BE2C (cell line): ENCODE measurements at places on chromosomes 11 and 22.

DNA sequence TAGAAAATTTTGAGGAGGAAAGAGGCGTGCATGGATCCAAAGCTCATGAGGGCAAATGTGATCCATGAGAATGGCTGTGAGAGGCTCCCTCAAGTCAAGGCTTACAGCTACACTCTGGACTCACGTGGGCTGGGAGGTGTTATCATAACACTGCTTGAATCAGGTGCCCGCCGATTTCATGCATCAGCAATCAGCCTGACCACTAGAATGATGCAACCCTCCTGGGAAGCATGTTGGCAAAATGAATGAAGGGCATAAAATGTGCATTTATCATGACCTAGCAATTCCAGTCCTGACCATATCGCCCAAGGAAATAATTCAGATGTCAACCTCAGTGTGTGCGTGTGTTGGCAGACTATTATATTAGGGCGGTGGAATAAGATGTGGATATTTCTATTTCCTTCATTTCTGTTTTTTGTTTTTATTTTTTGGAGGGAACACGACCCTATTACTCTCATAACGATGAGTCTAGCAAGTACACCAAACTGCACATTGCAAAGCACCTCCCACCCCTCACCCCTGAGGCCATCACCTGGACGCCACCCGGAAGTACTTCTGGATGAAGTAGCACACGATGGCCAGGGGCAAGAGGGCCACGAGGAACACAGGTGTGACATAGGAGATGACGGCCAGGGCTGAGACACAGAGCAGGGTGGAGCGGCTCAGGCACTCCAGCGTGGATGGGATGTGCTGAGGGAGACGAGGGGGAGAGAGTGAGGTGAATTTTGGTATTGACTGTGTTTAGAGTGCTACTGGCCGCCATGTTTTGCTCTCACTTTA is 15.7 kb upstream of the KCNJ11 start:
- no peak for DNase-seq

GRCh38 chr11:111512296-111513239 is at the start of gene BTG4:
TSS of gene BTG4 (minus strand) at chr11:111512386. CDS start at chr11:111498776, 13,610 bp downstream.
- DNase-seq: peak; percentile 23

DNA sequence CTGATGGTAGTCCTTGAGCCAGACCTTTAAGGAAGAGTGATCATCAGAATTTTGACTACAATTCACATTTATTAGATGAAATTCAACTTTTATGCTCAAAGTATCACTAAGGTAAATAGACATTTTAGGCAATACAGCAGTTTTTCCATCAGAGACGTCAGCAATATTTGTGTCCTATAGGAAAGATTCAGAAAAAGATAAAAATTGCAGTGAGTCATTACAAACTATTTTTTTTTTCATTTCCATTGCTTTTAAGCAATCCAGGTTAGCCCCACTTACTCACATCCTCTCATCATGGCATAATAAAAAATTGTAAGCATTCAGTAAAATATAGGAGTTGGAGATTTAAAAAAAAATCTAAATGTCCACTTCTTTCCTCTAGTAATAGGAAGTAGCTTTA is 46.9 kb downstream of the MSANTD4 start:
- no peak for DNase-seq

DNA sequence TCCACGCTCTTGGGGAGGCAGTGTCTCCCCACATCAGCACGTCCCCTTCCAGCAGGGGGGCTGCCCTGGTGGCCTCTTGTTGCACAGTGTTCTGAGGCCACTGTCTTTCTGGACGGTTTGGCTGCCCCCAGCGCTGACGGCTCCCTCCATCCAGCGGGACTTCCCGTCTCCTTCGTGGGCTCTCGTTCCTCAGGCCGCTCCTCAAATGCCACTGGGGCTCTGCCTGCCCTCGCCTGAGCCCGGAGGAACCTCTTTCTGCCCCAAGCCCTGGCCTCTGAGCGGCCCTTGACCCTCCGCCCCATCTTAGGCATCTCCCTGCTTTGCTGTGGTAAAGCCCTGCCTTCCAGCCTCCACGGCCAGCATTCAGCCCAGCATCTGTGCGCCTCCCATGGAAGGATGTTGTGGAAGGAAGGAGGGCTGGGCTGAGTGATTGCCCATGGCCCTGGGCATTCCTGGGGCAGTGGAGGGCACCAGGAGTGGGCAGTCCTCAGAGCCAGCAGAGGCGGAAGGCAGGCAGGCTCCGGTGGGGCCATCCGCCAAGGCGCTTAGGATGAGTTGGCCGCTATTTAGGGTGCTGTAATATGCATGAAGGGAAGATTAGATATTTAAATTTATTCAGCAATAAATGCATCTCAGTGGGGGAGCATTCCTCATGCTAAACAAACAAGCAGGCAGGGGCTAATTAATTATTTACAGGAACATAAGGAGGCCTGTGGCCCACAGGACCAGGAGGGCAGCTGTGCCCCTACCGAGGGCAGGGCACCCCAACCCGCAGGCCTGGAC is 17.8 kb downstream of the OTUB1 start:
- DNase-seq: no peak

- no peak for DNase-seq
These were observed 4.1 kb downstream of the WEE1 start for GRCh38 chr11:9577556-9577955.

DNA sequence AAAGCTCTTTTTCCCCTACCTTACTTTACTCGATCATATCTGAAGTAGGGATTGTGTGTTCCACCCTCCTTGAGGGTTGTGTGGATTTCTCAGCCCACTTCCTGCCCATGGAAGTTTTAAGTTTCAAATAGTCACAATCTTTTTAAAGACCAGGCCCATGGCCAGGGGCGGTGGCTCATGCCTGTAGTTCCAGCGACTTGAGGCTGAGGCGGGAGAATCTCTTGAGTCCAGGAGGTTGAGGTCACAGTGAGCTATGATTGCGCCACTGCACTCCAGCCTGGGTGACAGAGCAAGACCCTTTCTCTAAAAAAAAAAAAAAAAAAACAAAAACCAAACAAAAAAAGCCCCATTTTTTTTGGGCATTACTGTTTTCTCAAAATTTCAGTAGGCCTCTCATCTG is 36.3 kb upstream of the LRRC10B start:
- DNase-seq: no peak
